NCI-H187 (cell line): ENCODE measurements at places on chromosomes 5 and 9.

DNA sequence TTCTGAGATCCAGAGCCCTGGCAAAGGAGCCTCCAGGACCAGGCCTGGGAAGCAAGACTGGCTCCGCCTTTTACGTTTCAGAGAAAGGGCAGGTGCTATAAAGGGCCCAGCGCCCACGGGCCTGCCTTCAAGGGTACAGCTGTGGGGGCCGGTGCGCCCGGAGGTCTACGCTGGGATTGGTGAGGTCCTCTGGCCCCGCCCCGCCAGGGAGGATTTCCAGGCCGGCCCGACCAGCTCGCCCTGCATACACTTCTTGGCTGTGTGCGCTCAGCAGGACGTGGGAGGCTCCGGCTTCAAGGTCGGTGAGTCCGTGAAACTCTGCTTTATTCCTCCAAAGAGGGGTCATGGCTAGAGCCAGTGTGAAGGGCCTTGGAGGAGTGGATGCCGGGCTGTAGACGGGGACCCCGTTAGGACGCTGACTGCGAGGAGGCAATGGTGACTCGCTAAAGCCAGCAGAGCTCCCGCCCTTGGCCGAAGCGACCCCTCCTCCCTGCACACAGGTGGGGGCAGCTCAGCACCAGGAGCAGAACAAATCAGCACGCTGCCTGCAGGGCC is at the start of gene CKMT2:
CKMT2 (plus strand) TSS at position 243 of the 555 bp plus-strand sequence. CDS start 17,811 bp downstream, outside the sequence.
- no peak for DNase-seq

GRCh38 chr9:101859620-101860019 is 121.2 kb upstream of the GRIN3A start:
- DNase-seq, result no peak

DNA sequence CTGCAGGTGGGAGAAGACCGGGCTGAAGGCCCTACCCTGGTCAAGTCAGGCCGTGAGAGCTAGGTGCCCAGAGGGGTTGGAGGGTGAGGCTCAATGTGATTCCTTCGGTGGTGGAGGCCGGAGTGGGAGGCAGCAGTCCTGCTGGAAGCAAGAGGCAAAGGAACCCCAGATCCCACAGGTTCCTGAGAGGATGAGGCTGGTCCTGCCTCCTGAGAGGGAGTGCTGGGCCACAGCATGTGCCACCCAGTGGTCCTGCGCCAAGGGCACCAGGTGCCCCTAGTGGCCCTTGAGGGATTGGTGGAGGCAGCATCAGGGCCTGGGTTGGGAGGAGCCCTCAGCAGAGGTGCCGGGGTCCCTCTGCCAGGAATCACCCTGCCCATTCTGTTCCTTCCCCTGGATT is 59.1 kb downstream of the BARX1 start:
- no peak for DNase-seq

DNA sequence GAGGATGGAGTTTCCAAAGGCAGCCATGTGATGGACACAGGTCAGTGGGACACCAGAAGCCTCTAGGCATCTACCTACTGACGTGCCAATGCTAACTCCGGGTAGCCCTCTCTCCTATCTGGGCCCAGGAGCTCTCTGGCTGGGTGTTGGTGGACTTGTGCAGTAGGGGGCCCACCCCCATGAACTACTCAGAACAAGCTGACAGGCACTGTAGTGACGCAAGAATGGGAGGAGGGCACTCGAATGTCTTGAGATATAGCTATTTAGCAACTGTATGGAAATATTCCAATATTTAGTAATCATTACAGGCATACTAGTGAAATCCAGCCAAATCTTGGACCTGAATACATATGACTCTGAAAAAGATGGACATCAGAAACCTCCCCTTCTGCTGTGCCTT is 5.7 kb upstream of the DOCK2 start:
- no peak for DNase-seq

GRCh38 chr5:52989781-52990527 is 802 bp downstream of the ITGA2 start:
- DNase-seq, result no peak

DNA sequence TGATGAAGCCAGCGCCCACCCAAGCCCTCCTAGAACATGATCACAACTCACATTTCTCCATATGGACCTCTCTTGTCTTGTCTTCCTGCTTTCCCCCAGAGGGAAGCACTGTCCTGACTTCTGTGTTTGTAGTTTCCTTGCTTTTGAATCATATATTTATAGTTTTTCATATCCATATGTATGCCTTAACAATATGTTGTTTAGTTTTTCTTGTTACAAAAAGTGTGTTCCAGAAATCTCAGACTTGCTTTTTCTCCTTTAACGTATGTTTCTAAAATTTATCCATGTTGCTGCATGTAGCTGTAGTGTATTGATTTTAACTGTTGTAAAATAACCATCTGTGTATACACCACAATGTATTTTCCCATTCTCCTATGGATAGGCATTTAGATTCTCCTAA is 182.0 kb upstream of the SMIM23 start:
- DNase-seq, result no peak

DNA sequence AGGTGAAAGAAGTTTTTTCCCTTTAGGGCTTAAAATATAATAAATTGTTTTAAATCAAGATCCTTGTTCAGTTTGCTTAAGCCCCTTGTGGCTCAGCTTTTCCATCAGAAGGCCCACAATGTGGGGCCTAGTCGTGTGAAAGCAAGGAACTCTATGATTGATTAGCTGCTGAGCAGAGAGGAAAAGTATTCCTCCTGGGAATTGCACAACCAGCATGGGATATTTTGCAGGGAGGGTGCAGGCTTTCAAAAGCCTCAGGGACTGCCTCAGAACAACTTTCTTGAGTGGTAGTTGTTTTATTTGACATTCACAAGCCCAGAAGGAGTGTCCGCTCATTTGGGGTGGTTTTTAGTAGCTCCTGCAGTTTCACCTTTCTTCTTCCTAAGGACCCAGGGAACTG is 19.8 kb downstream of the TTC23L start:
- no peak for DNase-seq

GRCh38 chr5:175728316-175728715 is 70.4 kb downstream of the HRH2 start:
- DNase-seq, result no peak

DNA sequence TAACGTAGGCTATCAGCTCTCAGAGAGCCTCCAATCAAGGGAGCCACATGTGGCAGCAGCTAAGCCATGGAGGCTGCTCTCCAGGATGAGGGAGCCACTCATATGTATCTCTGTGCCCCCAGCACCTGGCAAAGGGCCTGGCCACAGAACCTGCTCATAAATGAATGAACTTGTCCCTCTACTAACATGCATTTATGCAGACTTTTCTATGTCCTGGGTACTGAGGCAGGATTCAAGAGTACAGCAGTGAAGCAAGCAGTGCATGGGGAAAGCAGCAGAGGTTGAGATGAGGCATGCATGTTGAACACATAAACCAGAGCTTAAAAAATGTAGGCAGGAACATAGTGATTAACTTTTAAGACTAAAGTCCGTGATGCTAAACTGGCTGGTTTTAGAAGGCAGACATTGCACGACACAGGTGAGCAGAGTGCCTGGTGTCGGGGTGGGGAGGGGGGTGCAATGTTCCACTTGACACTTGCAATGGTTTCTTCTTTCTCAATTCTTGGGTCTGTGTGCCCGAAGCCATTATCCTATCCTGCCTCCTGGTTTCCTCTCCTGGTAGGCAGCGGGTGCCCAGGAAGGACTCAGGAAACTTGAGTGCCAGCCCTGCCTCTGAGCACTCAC is 142.8 kb upstream of the ALDH1B1 start:
- DNase-seq, result no peak

GRCh38 chr5:104843822-104844221 is 1281.2 kb upstream of the NUDT12 start:
- DNase-seq, result no peak

DNA sequence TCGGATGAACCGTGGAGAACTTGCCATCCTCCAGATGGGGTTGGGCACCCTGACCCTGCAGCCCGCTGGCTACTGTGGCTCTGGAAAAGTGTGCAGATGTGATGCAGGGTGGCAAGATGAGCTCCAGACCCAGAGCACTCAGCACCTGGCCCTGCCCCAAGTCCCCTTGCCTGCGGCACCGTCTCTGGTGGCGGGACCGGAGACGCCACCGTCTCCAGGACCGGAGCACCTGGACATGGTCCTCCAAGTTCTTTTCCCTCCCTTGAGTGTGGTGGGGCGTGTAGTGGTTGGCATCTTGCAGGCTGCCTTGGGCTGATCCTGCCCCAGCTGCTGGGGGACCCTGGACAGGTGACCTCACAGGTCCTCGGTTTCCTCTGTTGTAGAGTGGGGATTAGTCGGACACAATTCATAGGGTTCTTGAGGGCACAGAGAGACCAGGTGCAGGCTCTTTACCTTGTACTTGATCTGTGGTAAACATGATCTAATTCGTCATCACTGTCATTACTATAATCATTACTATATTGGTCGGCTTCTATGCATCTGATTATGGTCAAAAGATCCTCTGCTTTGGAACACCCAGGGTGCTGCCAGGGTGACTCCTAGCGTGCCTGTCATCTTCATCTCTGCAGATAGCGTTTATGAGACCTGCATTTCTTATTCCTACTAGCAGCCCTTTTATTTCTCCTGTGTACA is 83.5 kb downstream of the COL5A1 start:
- DNase-seq, result no peak

GRCh38 chr5:164532235-164532900 is 1026.9 kb downstream of the MAT2B start:
- no peak for DNase-seq

- DNase-seq, result no peak
These were observed 50.5 kb upstream of the RFX3 start for GRCh38 chr9:3576328-3576727.

- DNase-seq, result no peak
These were observed 40.2 kb downstream of the TLR4 start for GRCh38 chr9:117744369-117744768.

- no peak for DNase-seq
These were observed 516 bp downstream of the MRPL41 start for GRCh38 chr9:137552022-137552768.

- DNase-seq, result no peak
These were observed 87.6 kb downstream of the F2RL2 start for GRCh38 chr5:76535577-76535976.

DNA sequence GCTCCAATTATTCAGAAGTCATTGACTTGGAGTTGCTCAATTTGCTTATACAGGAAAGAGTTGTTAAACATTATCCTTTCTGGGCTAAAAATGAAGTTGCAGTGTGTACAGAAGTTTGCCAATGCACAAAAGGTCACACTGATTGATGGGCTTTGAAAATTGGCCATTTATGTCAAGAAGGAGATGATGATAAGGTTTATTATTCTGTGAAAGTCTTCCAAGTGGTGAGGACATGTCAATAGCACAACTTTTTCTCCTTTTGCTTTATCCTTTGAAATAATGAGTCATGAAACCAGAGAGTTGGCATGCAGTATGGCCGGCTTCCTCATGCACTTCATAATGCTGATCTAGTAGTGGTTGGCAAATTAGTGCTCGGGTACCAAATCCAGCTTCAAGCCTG is 848.5 kb upstream of the WWC1 start:
- DNase-seq, result no peak

- no peak for DNase-seq
These were observed 118.3 kb upstream of the BOD1 start for GRCh38 chr5:173734716-173735115.
